Sigmoid colon (tissue), 7 donors: ENCODE measurements at places on chromosomes 11 and 22. TPM values are rescaled to one million over a fixed set of nuclear protein-coding genes. Genes with fewer than 3 reads are reported as not detected.

ACRV1 gene
- polyA plus RNA-seq = not detected

LIF gene
- 10.3 TPM for polyA plus RNA-seq

PARVA gene
- 27.8 TPM for polyA plus RNA-seq

FERMT3 gene
- 15.3 TPM for polyA plus RNA-seq

CRYBA4 gene
- polyA plus RNA-seq = not detected

TRIM48 gene
- polyA plus RNA-seq = not detected

EHBP1L1 gene
- 71.2 TPM for polyA plus RNA-seq

MMP13 gene
- not detected for polyA plus RNA-seq

CCDC81 gene
- not detected for polyA plus RNA-seq

LAMTOR1 gene
- 256 TPM for polyA plus RNA-seq

PLCB3 gene
- polyA plus RNA-seq = 35.4 TPM
